Subcutaneous preadipocyte (primary cell): ENCODE measurements at places on chromosomes 16 and 17. TPM values are rescaled to one million over a fixed set of nuclear protein-coding genes. Genes with fewer than 3 reads are reported as not detected.

The NLRC5 gene
- 43.4 and 51.0 TPM in 2 replicates for total RNA-seq

The TBL3 gene
- total RNA-seq = 49.2 and 51.6 TPM in 2 replicates

The DHX8 gene
- 39.7 and 45.0 TPM in 2 replicates for total RNA-seq

The AATK gene
- 0.20 and 0.37 TPM in 2 replicates for total RNA-seq

The OSBPL7 gene
- total RNA-seq = 3.7 and 4.0 TPM in 2 replicates

The CHD9NB gene
- 0.98 and 1.8 TPM in 2 replicates for total RNA-seq

The SLC35G3 gene
- total RNA-seq = not detected in 2 replicates

The CASKIN2 gene
- 5.5 and 7.2 TPM in 2 replicates for total RNA-seq

The HNF1B gene
- not detected in 2 replicates for total RNA-seq

The KRTAP4-3 gene
- total RNA-seq = not detected in 2 replicates

The FSCN2 gene
- 0.59 and 2.2 TPM in 2 replicates for total RNA-seq

The ZNF469 gene
- 2.5 and 2.9 TPM in 2 replicates for total RNA-seq

The GNGT2 gene
- not detected in 2 replicates for total RNA-seq

The ATP6V0D1 gene
- total RNA-seq = 110 and 129 TPM in 2 replicates

The CSH2 gene
- total RNA-seq = not detected in 2 replicates

The KRTAP9-4 gene
- total RNA-seq = not detected in 2 replicates

The ZNF750 gene
- under 0.01 TPM in 1 of 2 replicates, not detected in the other for total RNA-seq

The TPSB2 gene
- not detected in 2 replicates for total RNA-seq
